Stimulated activated naive CD4-positive, alpha-beta T cell treated with Interleukin-2 at 50 U/mL for 16 hours (primary cell): ENCODE measurements at places on chromosomes 5 and 9.

DNA sequence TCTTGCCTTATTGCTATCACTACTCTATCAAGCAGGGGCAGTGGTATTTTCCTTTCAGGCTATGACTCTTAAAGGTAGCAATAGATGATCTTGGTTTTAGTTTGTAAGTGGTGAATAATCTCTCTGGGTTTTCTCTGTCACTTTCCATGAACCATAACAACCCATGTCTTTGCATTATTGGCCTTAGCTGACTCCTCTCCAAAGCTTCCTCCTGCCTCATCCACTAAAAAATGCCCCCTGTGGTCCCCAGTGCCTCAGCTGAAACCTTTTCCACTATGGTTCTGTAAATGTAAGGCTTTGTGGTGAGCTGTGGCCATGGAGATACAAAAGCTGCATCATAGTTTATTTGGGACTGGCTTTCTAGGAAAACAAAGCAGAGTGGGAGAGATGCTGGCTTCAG is 128.8 kb downstream of the GPBP1 start:
- no peak for DNase-seq

DNA sequence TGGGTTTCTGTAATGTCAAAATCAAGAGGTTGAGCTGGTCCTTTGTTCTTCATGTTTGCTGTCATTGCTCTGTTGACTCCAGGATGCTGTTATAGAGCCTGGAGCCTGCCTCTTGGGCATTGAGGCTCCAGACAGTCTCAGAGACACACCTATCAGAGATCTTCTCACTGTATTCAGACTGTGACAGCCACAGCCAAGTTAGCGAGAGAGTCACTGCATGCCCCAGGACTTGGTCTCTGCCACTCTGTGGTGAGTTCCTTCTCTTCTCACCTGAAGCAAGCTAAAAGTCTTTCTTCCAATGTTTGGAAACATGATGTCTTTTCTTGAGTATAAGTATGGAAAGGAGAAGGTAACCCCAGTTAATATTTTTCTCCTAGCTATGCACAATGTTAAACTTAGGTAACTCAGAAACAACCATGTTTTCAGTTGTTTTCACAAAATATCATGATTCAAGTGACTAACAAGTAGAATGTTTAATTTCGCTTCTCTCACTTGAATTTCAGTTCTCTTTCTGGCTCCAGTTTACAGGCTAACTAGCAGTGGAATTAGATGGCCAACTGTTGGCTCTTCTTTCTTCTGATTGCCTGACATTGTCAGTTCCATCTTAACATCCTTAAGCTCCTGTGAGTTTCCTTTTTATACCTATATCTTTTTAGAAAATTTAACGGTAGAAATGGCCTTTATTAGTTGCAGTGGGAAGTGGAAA is 20.6 kb upstream of the ZFYVE16 start:
- DNase-seq: no peak

- DNase-seq: no peak
Observed at GRCh38 chr9:119873877-119874276, 504.6 kb upstream of the BRINP1 start.

DNA sequence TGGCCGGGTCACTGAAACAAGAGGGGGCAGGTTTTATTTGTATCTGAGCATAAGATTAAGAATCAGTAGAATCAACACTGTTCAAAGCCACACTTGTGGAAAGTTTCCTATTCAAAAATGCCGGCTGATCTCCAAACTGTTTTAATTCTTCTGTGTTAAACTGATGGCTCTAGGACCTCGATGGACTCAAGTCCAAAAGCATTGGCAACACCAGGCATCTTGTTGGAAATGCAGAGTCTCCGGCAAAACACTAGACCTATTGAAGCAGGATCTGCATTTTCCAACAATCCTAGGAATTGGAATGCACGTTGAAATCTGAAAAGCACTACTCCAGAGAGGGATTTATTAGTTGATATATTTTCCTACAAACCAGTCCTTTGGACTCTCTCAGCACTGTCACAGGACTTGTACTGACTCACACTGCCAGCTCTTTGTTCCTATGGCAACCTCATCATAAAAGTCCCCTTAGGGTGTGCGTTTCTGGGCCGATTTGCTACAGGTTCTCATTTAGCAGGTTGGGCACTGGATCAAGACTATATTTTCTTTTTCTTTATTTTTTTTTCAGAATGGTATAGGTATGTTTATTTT is 48.1 kb upstream of the PCA3 start:
- no peak for DNase-seq

- no peak for DNase-seq
Observed at GRCh38 chr9:19405771-19406170, 3.0 kb upstream of the ACER2 start.

DNA sequence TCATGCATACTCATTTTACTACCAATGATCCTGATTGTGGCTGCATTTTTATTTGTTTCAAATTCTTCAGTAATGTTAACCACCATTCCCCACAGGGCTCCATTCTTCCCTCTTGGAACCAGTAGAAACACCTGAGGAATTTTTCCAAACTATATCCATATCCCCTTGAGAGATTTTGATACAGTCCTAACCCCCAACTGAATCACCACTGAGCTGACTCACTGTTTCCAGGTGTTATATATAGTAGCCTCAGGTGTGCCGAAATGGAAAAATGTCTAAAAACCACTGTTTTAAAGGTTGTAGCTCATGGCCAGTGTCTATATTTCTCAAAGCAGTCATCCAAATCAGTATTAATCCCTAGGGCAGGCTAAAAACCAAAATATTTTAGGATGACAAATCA is 85.2 kb downstream of the MRPS27 start:
- DNase-seq: no peak

DNA sequence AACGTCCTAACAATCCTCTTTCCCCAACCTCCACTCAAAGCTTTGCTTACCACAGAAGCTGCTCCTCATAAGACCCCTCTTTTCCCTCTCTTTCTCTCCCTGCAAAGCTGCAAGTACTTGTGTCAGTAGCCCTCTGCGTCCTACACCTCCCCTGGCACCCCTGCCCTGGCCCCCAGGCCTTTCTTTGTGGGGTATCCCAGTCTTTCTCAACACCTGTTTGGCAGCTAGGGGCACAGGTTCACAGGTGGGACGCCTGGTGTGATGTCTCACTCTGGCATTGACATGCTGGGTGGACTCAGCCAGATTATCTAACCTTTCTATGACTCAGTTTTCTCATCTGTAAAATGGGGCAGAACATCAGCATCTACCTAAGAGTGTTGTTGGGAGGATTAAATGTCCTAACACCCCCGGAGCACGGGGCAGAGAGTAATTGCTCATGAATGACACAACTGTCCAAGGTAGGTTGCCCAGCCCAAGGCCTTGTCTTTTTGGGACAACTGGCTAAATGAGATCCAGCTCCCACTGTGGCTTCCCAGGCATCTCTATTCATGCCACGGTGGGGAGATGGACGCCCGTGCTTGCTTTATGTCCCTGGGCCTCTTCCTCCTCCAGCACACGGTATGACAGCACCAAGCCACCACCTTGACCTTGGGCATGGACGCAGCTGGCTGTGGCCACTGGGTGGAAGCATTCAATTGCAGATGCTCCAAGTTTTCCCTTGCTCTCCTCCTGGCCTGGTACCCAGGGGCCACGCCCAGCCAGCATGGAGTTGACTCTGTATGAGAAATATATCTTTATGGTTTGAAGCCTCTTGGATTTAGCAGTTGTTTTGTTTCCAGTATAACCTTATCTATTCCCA is 190.4 kb downstream of the RGS3 start:
- DNase-seq: no peak

GRCh38 chr9:83655433-83655832 is 32.5 kb downstream of the IDNK start:
- no peak for DNase-seq
